ENCODE measurements at places on chromosomes 2 and 18.

DNA sequence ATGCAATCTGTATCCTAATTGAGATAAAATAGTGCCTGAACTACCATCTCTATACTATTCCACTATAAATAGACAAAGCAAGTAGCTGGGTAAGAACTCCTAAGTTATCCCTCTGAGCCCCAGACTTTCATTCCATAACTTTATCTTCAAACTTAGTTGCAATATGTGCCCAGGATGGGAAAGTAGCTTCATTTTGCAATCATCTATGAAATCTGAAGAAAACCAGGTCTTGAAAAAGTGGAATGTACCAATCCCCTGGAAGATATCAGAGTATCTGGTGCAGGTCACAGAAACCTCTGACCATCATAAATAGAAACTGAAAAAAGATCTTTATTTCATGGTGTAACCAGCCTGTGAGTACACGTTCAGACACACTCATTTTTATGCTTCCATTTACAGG, 78.1 kb upstream of the TMEM178A start:
- DNase-seq, result no peak

- no peak for DNase-seq
Observed at GRCh38 chr2:239997686-239998409, 27.3 kb downstream of the NDUFA10 start.

DNA sequence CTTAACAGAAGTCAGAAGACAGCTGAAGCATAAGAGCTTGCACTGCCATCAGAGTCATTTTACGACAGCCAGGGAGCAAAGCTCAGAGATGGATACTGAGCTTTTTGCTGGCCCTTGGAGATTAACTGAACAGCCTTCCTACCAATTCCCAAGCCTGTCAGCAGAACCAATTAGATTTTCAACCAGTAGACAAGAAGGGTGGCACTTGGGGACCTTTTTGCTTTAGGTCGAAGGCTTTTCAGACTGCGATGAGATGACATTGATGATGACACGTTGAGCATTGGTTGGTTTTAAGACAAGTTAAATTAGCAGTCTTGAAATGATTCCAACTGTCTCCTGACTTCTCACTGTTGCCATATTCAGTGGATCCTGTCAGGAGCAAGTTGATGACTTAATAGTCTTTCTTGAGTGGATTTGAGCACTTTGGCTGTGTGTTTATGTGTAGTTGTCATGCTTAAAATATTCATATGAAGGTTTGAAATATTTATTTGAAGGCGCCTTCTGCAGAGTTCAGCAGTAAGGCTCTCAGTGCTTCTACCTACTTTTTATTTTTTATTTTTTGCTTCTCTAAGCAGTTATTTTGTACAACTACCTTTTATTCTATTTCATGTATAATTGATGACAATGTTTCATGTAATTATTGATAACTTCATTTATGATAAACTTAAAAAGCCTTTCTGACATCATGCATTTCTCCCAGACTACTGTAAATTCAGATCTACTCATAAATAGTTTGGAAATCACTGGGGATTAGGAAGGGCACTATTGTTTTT, 256.7 kb downstream of the CAMKMT start:
- DNase-seq, result no peak

- no peak for DNase-seq
Observed at GRCh38 chr2:15042801-15043217, 410.3 kb downstream of the LRATD1 start.

DNA sequence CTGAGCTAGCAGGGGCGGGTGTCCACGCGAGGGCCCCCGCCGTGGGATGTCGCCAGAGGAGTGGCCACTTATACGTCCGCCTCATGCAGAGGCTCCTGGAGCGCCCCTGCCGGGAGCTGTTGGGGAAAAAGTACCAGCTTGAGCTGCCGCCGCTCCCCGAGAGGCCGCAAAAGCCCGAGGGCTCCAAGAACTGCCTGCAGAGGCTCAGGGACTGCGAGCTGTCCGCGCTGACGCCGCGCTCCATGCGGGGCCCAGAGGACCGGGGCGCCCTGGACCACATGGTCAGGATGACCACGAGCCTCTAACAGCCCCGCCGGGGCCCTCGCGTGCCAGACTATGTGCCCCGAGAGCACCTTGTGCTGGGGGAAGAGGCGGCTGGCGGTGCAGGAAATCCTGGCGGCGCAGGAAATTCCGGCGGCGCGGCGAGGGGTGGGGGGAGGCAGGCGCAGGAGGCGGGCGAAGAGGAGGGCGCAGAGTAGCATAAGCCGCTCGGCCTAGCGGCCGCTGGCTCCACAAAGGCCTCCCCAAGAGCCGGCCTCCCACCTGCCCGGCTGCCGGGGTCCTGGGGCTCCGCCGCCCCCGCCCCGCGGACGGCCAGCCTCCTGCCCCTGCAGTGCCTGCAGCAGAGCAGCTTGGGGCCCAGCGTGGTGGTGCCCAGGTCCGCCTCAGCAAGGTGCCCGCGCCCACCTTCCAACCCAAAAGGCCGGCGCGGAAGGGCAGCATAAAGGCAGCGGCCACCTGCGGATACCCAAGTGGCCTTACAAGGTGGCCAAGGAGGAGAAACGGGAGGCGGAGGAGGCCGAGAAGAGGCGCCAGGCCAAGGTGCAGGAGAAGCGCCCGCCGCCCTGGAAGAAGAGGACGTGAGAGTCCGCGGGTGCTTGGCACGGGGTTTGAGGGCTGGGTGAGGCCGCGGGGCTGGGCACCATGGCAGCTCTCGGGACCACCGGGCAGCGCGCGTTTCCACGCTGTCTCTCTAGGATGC, 42.1 kb upstream of the TRIM43B start:
- DNase-seq, result peak; percentile 37

- peak; percentile 58 for DNase-seq
Observed at GRCh38 chr2:45242161-45242741, 233.0 kb upstream of the SIX2 start.

GRCh38 chr2:213995400-213996105, 415.3 kb upstream of the VWC2L start:
- DNase-seq, result no peak

- DNase-seq, result no peak
Observed at GRCh38 chr18:36249392-36249791, 48.1 kb upstream of the FHOD3 start.

GRCh38 chr2:137233091-137233490, 467.7 kb downstream of the THSD7B start:
- no peak for DNase-seq

DNA sequence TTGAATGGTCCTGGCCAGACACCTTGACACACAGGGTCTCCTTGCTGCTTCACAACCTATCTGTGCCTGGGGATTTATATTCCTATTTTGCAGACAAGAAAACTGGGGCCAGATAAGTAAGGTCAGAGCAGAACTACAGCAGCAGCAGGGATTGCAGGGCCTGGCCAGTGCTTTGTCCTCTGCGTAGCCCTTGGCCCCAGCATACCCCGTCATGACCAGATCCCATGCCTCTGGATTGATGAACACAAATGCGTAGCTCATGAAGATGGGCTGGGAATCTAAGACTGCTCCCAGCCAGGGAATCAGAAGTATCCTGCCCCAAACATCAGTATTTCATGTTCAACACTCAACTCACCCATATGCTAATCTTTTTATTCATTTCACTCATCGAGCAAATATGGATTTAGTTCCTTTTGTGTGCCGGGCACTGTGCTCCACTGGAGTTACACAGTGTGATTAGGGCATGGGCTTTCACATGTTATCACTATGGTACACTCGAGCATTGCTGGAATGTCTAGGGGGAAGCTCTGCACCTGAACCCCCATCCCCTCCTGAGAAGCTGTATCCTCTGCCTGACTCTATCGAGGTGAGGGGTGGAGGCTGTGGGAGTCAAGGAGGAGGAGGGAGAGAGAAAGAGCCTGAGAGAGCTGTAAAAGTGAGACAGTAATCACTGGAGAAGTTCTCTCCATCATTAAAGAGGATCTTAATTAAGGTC, 143.3 kb downstream of the CYP26B1 start:
- no peak for DNase-seq

- DNase-seq, result no peak
Observed at GRCh38 chr18:38900031-38900430, 1334.4 kb upstream of the CELF4 start.

DNA sequence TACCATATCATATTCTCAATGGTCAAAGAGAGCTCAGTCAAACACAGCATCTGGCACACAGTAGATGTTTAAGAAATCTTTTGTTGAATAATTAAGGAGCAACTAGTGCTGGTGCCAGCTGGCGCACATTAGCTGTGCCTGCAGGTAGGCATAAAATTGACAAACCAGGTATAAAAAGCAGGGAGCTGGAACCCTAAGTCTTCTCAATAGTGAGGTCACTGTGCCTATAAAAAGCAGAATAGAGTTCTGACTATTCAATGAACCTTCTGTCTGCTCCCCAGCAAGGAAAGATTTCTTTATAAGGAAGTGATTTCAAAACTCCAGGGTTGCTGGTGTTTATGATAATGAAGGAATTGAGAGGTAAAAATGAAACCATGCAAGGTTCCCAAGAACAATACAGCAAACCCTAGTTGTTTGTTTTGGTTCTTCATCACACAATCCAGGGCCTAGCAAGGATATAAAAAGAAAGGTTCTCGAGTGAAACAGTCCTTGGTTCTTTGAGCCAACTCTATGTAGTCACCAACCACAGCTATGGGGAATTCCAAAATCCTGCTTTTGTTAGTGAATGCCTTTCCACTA, 76.1 kb downstream of the THADA start:
- DNase-seq, result no peak

GRCh38 chr2:55999231-55999630, 75.6 kb upstream of the EFEMP1 start:
- DNase-seq, result no peak

- no peak for DNase-seq
Observed at GRCh38 chr2:144117086-144117485, 402.8 kb downstream of the ZEB2 start.

GRCh38 chr2:140892436-140892835, 1238.4 kb downstream of the LRP1B start:
- no peak for DNase-seq

- no peak for DNase-seq
Observed at GRCh38 chr2:152693033-152693432, 24.2 kb downstream of the PRPF40A start.

- DNase-seq, result no peak
Observed at GRCh38 chr2:14072338-14072737, 560.2 kb upstream of the LRATD1 start.

GRCh38 chr18:68972176-68972575, 174.3 kb downstream of the CCDC102B start:
- DNase-seq, result no peak

- no peak for DNase-seq
Observed at GRCh38 chr2:8994386-8994785, 9.1 kb downstream of the MBOAT2 start.

GRCh38 chr2:117712684-117713083, 101.8 kb upstream of the DDX18 start:
- DNase-seq, result no peak

- no peak for DNase-seq
Observed at GRCh38 chr2:163312713-163313112, 423.1 kb downstream of the FIGN start.

GRCh38 chr18:74961596-74961995, 247.3 kb downstream of the PTGR3 start:
- DNase-seq, result no peak

DNA sequence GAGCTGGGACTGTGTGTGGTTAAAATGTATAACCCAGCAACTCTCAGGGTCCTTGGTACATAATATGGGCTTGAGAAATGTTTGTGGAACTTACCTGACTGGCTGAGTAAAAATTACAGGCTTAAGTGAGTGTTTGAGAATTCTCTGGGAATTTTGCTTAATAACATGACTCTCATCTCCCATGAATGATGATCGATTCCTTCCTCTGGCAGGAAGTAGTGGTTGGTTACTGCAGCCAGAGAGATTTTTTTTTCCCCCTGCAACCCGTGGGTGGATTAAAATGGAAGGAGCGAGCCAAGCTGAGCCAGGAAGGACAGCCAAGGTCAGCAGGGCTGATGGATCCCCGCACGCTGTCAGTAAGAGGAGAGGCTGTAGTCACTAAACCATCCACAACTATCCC, 40.6 kb upstream of the RFX8 start:
- no peak for DNase-seq

DNA sequence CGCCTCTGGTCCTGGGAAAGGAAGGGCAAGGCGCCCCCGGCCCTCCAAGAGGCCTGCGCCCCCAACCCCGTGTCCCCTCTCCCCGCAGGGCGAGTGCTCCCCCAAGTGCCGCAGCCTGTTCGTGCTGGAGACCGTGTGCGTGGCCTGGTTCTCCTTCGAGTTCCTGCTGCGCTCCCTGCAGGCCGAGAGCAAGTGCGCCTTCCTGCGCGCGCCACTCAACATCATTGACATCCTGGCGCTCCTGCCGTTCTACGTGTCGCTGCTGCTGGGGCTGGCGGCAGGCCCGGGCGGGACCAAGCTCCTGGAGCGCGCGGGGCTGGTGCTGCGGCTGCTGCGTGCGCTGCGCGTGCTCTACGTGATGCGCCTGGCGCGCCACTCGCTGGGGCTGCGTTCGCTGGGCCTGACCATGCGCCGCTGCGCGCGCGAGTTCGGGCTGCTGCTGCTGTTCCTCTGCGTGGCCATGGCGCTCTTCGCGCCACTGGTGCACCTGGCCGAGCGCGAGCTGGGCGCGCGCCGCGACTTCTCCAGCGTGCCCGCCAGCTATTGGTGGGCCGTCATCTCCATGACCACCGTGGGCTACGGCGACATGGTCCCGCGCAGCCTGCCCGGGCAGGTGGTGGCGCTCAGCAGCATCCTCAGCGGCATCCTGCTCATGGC, 52.4 kb downstream of the SLC66A2 start:
- no peak for DNase-seq

DNA sequence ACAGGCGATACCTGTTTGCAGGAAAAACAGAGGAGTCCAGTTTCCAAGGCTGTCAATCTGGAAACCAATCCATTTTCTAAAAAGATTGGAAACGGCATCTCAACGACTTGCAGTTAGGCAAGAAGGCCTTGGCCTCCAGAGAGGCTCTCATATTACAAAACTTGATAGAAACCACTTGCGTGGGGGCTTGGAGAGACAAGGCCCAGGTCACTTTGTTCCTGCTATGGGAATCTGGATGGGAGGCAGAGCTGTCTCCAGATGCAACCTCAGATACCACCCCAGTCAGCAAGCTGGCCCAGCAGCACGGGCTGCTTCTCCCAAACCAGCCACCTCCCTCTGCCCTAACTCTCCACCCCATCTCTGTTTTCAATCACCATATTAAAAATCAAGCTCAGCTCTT, 298.8 kb downstream of the TNS1 start:
- no peak for DNase-seq

GRCh38 chr2:176582990-176583481, 313.8 kb downstream of the MTX2 start:
- DNase-seq, result no peak

DNA sequence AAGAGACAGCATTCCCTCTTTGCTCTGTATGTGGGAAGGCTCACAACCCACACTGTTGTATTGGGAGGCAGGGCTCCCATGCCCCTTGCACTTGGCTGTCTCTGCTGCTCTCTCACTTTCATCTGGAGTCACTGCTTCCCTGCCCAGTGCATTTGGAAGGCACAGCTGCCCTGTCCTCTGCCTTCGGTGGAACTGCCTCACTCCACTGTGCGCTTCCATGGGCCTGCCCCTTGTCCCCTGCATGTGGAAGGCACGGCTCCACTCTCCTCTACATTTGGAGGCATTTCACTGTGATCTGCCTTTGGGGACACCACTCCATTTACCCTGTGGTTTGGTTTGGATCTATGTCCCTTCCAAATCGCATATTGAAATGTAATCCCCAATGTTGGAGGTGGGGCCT, 9.1 kb upstream of the PROM2 start:
- no peak for DNase-seq

- no peak for DNase-seq
Observed at GRCh38 chr2:18516112-18516511, 44.3 kb downstream of the RDH14 start.
